ENCODE measurements at places on chromosomes 7 and 10.
A peak's percentile ranks its signal among the peaks of the same experiment; 100 is the strongest.

- DNase-seq: no peak
Measured at GRCh38 chr7:121054925-121055324, 66.4 kb downstream of the CPED1 start.

- DNase-seq: no peak
Measured at GRCh38 chr10:118792526-118792925, 37.8 kb upstream of the CACUL1 start.

GRCh38 chr7:74587435-74588126, 69.9 kb upstream of the GTF2I start:
- peak; percentile 35 for DNase-seq

DNA sequence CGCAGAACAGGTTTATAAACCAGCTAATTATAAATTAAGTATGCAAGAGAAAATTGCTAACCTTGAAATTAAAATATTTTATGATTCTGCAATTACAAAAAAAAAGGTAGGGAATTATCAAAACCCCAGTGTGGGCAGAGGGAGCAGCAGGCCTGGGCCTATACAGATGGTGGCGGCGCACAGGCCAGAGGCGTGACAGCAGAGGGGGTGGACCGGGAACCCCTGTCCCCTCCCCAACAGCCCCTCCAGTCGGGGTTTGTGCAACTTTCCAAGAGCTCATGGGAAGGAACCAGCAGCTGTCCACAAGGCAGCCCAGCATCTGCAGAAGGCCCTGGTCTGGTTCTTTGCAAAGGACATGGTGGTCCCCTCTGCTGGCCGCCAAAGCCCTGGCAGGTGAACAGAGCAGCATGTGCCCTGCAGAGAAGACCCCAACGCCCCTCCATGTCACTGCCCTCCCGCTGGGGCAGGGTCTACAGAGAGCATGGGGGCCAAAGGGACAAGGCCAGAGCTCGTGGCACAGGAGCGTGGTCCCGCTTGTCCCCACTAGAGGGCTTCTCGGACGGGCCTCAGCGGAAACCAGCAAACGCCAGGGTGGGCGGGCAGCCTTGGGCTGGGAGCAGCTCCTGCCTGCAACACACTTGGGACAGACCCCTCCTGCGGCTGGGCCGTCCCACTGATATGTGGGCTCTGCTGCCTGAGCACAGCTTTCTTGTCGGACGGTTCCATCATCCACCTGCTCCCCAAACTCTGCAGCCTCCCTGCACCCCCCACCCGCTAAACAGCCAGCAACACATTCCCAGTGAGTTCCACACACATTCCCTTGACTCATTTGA, 75.1 kb downstream of the EBF3 start:
- peak; percentile 71 for DNase-seq

DNA sequence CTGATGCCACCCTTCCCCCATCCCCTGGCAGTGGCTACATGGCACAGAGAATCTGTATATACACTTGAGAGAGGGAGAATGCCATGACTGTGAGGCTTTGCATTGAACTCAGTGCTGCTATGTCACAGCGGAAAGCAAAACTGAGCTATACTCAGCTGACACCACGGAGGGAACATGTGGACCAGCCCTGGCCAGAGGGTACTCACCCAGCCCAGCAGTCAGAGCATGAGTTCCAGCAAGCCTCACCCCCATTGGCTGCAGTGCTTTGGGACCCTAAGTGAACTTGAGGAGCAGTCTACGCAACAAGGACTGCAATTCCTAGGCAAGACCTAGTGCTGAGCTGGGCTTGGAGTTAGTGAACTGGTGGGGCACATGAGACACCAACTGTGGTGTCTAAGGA, 10.3 kb upstream of the AOC1 start:
- DNase-seq: no peak

DNA sequence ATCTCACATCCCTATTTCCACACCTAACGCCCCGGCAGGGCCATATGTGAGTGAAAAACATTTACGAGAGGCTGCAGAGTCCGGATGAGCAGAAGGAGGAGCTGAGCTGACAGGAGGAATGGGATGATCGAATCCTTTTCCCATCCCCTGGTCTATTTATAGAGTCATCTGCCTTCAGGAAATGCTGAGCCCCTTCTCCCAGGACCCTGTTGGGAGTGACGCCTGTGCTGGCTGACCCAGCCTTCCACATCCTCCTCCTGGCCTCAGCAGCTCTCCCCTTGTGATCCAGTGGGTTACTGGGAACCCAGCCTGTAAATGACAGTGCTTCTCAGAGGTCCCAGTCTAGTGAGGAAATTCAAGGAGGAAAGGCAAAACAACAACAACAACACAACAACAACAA, 16.6 kb downstream of the DENND2A start:
- no peak for DNase-seq

DNA sequence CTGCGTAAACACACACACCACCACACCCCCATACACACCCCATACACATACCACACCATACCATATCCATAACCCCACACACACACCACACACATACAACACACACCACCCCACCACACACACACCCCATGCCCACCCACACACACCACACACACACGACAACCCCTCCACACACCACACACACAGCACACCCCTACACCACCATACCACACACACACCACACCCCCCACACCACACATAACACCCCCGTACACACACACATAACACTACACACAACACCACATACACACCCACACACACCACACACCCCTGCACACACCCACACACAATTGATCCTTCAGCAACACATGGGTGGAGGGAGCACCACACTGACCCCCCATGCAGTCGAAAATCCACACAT, 50.3 kb upstream of the BMS1 start:
- no peak for DNase-seq

GRCh38 chr10:5570979-5571810, 46.4 kb downstream of the CALML3 start:
- no peak for DNase-seq

- DNase-seq: no peak
Measured at GRCh38 chr7:140327261-140327661, 71.1 kb downstream of the SLC37A3 start.

- no peak for DNase-seq
Measured at GRCh38 chr7:36748017-36748487, 23.8 kb upstream of the AOAH start.

- no peak for DNase-seq
Measured at GRCh38 chr10:15222511-15222910, 54.0 kb upstream of the NMT2 start.

DNA sequence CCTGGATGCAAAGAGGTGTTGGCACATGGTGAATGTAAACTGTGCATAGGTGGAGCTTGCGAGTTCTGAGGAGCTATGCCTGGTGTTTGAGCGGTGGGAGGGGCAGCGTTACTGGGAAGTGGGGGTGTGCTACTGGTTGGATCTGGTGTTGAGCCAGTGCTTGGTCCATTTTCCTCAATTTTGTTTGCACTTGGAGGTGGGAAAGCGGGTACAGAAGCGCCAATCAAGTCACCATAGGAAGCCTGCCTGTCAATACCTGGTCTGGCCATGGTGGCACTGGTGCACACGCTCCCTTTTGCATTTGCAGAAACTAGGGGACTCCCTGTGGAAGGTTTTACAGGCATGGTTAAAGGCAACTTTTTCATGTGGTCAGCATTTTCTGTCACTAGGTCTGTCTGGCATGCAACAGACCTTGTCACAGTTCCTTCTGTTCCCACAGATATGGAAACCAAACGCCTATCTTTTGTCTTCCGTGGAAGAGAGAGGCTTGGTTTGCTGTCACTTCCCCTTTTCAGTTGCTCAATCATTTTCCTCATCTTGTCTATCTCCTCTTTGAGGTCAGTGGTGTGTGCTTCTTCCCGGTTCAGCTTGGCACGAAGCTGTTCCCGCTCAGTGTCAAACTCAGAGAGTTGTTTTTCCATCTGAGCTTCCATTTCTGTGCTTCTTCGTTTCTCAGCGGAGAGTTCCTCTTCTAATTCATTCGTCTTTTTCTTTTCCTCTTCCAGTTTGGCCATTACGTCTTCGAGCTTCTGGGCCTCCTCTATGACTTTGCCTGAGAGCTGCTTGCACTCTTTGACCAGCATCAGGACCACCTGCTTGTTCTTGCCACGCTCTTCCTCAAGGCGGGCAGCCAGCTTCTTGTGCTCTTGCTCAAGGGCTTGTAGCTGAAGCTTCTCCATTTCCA, 81.1 kb downstream of the CTTNBP2 start:
- no peak for DNase-seq

DNA sequence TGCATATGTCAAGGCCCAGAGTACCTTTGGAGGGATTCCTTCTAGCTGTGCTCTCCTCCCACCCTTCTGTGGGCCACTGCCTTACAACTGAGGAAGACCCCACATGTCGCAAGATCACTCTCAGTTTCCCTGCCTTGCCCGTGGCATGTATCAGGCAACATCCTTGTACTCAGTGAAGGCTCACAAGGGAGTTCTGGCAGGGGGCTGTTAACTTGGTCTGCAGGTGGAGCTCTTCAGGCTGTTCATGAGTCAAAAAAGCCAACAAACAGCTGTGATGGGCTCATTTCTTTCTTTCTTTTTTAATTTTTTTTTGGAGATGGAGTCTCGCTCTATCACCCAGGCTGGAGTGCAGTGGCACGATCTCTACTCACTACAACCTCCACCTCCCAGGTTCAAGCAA, 513.0 kb upstream of the ANKRD30A start:
- peak; percentile 7 for DNase-seq

DNA sequence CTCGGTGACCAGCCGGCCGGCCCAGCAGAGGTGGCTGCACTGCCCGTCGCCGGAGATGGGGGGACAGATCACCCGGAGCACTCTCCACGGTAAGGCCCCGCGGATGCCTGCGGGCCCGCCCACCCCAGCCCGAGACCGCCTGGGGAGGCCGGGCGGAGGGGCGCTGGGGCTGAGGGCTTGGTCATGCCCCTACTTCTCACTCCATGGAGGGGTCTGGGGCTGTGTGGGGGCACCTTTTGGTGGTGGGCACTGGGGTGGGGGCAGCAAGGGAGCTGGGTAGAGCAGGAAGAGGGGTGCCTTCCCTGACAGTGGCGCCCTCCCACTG, 61.8 kb downstream of the NEURL1 start:
- no peak for DNase-seq

GRCh38 chr10:114009281-114009996, 34.2 kb upstream of the ADRB1 start:
- no peak for DNase-seq

- DNase-seq: no peak
Measured at GRCh38 chr10:28664369-28664740, 13.0 kb upstream of the BAMBI start.

- no peak for DNase-seq
Measured at GRCh38 chr10:33114451-33114952, 156.5 kb upstream of the ITGB1 start.

- no peak for DNase-seq
Measured at GRCh38 chr7:85396676-85397075, 209.8 kb upstream of the SEMA3D start.

DNA sequence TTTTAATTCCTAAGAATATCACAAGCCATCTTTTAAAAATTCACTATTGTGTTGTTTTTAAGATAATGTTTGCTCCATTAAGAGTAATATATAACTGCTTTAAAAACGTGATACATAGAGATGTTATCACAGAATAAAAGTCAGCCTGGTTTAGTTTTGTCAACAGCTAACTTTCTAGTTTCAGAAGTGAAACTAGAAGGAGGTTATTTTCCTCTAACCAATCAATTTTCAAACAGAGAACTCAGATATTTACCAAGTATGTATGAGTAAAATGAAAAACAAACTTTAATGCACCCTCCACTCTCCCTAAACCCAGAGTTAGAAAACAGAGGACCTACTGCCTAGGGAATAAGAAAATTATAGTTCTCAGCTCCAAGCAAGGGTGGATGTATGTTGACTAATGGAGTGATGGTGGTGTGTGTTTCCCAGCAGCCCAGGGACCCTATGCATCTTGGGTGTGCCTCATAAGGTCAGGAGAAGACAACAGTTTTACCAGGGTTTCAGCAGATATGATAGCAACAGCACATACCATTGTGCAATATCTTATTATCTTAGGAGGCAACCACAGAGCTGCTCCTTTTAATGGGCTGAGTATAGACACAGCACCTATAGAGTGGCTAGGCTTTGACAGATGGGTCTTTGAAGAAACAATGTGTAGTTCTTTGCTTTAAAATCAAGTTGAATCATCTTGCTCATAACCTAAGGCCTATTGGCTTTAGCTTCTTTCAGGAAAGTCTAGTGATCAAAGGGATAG, 58.4 kb downstream of the PTPRZ1 start:
- DNase-seq: no peak

- DNase-seq: peak; percentile 58
Measured at GRCh38 chr7:106542550-106543220, 118.3 kb downstream of the CCDC71L start.

DNA sequence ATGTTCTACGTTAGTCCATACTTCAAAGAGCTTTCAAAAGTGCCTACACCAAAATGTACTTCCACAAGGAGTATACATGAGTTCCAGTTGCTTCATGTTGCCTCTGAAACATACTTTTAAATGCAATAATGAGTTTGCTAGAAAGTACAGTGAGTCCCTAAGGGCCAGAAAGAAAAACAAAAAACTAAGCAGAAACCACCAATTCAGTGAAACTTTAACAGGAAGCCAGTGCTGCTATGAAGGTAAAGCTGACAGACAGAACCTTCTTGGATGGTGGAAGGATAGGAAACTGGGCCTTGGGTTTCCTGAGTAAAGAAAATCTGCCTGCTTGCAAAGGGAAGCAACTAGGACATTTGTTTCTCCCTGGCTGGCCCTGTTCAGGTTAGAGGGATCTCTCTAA, 104.2 kb downstream of the CTTNBP2 start:
- no peak for DNase-seq

DNA sequence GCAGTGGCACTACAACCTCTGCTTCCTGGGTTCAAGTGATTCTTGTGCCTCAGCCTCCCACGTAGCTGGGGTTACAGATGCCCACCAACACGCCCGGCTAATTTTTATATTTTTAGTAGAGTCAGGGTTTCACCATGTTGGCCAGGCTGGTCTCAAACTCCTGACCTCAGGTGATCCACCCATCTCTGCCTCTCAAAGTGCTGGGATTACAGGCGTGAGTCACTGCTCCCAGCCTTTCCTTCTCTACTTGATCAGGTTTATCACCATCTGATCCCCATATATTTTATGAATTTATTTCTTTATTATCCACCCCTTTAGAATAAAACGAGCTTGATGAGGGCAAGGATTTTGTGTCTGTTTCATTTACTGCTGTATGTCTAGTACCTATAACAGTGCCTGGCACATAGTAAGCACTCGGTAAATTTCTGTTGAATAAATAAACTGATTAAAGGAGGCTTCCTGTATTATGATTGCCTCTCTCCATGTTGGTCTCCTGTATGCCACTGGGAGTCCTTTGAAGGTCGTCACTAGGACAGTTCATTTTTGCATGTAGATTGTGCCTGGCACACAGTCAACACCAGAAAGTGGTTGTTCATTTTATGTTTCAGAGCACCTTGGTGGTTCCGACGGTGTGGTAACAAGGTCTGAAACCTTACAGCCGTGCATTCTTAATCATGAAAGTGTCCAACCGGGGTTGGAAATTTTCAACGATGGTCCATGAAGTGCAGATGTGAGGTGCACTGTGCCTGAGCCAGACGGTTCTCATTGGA, 9.6 kb upstream of the EIF3A start:
- DNase-seq: no peak

DNA sequence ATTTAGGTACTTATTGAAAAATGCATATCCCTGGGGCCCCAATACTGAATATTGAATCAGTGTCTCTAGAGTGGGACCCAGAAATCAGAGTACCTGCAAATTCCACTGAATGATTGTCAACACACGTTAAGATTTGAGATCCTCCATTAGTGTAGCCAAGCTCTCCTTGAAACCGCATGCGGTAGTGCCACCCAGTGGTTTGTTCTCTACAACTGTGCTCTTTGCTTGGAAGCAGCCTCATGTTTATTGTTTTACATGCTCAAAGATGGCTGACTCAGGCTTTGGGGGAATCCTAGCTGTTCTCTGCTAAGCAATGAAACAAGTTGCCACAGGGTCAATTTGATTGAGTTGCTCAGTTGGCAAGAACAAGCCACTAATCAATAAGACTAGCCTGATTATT, 340.2 kb upstream of the CELF2 start:
- DNase-seq: peak; percentile 70
